ENCODE measurements at places on chromosomes 11 and 22. TPM values are rescaled to one million over a fixed set of nuclear protein-coding genes. Genes with fewer than 3 reads are reported as not detected.

FAM83F gene
- total RNA-seq, result not detected

JAM3 gene
- total RNA-seq, result 148 TPM

SLN gene
- total RNA-seq, result not detected

CD248 gene
- total RNA-seq, result 52.9 TPM

CYP2D6 gene
- 0.30 TPM for total RNA-seq

WBP2NL gene
- total RNA-seq, result 0.60 TPM

IL17RA gene
- total RNA-seq, result 5.4 TPM

PGGHG gene
- total RNA-seq, result 21.6 TPM
